ENCODE measurements at places on chromosomes 4 and X.

GRCh38 chr4:126708716-126709115 lies 924.0 kb upstream of the INTU start:
- no peak for DNase-seq

DNA sequence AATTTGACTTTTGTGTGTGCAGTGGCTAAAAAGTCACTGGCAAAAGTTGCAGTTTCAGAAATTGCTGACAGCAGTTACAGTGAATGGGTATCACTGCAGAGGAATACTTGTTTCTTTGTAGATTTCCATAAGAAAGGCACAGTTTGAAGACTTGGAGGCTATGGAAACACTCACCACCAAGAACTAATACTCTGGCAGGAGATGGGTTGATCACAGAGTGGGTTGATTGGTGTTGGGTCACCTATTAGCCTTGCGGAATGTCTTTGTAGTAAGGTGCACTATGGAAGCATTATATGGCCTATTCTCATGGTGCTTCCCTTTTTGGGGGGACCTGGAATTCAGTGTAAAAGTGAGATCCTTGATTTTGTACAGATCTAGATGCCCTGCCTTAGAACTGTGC lies 502.8 kb downstream of the CFAP47 start:
- DNase-seq: no peak

DNA sequence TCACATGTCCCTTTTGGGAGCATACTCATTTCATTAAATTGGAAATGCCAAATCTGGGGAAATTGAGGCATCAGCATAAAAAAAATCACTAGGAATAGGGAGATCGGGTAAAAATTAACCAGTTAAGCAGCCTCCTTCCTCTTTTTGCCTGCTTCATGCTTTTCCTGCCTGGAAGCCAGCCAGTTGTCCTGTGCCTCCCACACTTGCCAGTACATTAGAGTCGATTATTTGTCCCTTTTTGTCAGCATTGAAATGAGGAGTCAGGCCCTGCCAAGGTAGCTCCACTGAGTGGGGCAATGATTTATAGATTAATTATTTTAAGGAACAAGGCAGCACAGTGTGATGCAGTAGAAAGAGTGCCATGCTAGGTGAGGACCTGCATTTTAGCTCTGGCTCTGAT lies 55.3 kb downstream of the SH2D1A start:
- DNase-seq: no peak

DNA sequence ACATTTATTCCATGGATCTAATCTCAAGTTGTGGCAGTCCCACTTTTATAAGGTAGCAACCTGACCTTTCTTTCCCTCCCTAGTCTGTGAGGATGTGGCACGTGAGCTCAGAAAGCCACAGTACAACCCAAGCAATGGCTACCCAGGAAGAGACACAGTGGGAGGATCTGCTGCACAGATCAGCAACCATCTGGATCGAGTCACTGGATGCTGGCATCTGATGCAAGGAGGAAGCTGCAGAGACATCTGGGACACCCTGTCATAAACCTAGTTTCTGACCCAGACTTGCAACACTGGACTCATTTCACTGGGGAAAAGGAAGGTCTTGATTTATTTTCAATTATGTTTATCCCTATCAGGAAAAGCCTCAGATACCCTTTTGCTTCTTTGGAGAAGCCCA lies 327.1 kb downstream of the PAPSS1 start:
- no peak for DNase-seq

Measured in stimulated activated CD4-positive, alpha-beta T cell treated with anti-CD3 and anti-CD28 coated beads, Interleukin-4, amount 100 ng/mL, for 4 hours (primary cell).